ENCODE measurements at places on chromosomes 1 and 21. TPM values are rescaled to one million over a fixed set of nuclear protein-coding genes. Genes with fewer than 3 reads are reported as not detected.
A peak's percentile ranks its signal among the peaks of the same experiment; 100 is the strongest.

Gene ACTN2
- 0.10 TPM for polyA plus RNA-seq

DNA sequence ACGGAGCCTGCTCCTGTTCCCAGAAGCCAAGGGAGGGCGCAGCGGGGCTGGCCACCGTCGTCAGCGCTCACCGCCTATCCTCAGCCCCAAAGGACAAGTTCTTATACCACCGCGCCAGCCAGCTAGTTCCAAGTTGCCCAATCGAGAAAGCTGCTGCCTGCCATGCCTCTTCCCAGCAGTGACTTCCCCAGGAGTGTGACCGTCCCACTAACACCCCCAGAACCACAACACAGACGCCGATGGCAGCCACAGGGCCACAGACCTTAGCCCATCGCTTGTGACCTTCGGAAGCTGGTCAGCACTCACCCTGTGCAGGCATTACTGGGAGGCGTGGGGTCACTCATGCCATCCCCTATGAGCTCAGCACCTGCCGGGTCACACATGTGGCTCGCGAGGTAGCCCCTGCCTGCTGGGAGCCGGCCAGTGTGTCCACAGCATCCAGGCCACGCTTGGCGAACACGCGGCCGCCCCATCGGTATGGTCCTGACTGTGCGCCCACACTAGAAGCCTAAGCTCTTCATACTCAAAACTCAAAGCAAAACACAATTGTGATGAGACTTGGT, 20.1 kb downstream of the NADK start:
- no peak for DNase-seq

- peak; percentile 79 for DNase-seq
These were observed 796 bp upstream of the TDRKH start for GRCh38 chr1:151790940-151791651.

DNA sequence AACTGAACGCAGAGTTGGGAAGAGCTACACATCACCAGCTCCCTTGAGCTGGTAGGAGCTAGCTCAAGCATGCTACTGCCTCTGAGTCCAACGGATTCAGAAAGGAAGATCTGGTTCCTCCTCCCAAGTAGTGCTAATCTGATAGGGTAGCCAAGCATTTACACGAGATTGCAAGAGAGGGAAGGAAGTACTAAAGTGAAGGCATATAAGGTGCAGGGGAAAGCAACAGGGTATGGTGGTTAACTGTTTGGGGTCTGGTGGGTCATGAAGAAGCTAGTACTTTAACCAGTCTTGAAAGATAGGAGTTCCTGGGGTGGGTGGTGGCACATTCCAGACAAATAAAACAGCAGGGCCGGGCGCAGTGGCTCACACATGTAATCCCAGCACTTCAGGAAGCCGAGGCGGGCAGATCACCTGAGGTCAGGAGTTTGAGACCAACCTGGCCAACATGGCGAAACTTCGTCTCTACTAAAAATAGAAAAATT, 20.2 kb upstream of the ZNF436 start:
- no peak for DNase-seq

DNA sequence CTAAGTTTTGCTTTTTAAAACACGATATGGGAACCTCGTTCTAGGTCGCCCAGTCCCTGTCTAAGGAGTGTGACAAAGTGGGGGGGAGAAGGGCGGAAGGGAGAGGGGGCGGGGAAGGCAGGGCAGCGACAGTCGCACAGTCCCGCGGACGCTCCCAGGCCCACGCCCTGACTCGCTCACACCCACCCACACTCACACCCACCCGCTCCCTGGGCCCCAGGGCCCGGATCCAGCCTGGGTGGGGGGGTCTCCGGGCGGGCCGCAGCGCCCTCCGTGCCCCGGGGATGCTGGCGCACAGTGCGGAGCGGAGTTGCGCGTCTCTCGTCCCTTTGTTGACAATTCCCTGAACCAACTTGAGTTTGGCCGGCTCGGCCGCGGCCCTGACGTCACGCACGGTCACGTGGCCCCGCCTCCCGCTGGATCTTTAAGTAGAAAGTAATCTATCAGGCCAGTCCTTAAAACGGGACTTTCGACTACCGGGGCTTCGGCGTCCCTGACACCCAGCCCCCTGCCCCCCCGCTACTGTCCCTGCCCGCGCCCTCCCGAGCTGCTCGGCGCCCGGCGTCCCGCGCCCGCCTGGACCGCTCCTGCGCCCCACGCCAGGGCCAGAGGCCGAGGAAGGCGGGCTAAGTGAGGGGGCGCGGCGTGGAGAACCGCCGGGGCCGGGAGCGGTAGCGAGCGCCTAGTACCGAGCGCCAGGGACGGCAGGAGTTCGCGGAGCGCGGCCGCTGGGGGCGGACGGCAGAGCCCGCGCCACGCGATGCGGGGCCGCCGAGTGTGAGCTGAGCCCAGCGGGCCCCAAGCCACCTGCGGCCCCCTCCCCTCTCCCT, at the start of gene FOXD3:
FOXD3 (plus strand) TSS at position 454 of the 830 bp plus-strand sequence. CDS start 492 bp downstream, outside the sequence.
- DNase-seq: peak; percentile 76

Data from SK-N-SH (cell line).